ENCODE measurements at places on chromosomes 4 and X.

GRCh38 chr4:33649471-33649870 is 2594.8 kb downstream of the ARAP2 start:
- DNase-seq, result no peak

DNA sequence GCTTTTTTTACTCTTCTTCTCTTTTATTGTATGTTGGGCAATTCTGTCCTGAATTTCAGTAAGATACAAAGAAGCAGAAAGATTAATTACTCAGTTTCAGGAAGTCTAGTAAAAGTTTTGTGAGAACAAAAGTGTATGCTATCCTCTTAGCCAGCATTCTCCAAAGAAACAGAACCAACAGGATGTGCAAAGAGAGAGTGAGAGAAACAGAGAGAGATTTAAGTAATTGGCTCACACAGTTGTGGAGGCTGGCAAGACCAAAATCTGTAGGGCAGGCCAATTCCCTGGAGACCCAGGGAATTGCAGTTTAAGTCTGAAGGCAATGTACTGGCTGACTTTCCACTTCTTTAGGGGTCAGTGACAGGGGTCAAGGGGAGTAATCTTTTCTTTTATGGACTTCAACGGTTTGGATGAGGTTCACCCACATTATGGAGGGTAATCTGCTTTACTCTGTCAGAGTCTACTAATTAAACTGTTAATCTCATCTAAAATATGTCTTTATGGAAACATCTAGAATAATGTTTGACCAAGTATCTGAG is 59.2 kb upstream of the SLC39A8 start:
- DNase-seq, result no peak

DNA sequence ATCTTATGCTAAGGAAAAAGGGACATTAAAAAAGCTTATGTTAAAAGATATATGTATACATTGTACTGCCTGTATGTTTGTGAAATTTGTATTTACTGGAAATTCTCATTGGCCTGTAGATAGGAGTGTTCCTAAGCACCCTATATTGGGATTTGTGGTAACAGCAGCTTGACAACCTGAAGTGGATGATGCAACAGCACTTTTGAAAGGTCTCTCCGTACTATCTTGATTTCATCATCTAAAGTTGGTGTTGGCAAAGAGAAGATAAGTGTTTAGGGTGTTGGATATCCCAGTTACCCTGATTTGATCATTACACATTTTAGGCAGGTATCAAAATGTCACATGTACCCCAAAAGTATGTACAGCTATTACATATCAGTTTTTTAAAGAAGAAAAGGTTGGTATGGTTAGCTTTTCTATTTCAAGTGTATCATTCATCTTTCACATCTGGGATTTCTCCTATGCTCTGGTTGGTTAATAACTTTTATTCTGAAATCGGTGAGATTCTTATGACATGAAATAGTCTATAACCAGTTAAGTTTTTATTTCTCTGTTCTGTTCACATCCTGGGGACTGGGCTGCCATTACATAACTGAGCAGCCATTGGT is 10.3 kb downstream of the HADH start:
- no peak for DNase-seq

DNA sequence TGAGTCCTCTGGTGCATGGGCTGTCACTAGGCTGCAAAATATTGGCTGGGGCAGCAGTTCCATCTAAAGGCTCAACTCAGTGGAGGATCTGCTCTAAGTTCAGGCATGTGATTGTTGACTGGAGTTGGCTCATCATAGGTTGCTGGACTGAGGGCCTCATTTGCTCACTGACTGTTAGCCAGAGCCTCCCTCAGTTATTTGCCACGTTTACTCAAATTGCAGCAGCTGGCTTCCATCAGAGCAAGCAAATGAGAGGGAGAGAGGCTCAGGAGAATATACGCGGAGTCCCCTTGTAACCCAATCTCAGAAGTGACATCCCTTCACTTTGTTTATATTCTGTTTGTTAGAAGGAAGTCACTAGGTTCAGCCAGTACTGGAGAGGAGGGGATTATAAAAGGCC is 54.1 kb downstream of the BMP3 start:
- DNase-seq, result no peak

GRCh38 chr4:76016393-76016792 is 6.9 kb downstream of the CXCL10 start:
- DNase-seq, result no peak

GRCh38 chr4:36351082-36351666 is 69.8 kb downstream of the DTHD1 start:
- no peak for DNase-seq

- no peak for DNase-seq
Measured at GRCh38 chrX:72479324-72480274, 93.0 kb downstream of the HDAC8 start.

- no peak for DNase-seq
Measured at GRCh38 chr4:11471046-11471441, 42.4 kb upstream of the HS3ST1 start.
